Activated naive CD4-positive, alpha-beta T cell treated with anti-CD3 and anti-CD28 coated beads, Interleukin-2, amount 50 U/mL, for 72 hours (primary cell): ENCODE measurements at places on chromosomes 5 and 9.
A peak's percentile ranks its signal among the peaks of the same experiment; 100 is the strongest.

DNA sequence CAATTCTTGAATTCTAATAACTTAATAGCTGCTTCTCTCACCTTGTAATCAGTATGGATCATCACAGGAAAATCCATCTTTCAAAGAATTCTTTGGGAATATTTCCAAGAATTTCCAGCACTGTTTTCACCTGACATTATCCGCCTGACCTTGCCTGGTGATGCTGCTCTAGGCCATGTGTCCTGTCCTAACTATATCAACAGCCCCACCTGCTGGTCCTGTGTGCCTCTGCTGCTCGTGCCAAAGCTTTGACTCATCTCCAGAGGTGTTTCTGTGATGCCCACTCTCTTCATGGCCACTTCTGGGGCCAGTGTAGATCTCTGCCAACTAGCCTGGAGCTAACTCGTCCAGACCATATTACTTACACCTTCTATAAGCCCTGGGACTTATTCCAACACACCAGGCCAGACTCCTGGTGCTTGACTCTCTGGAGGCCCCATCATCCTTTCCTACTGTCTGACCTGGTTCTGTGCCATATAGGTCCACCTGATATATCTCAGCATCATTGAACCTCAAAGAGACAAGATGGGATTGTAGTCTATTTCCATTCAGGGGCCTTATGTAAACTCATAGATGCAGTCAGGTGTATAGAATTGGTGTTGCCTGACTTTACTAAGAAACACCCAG lies 67.5 kb upstream of the CKMT2 start:
- DNase-seq = peak; percentile 73

DNA sequence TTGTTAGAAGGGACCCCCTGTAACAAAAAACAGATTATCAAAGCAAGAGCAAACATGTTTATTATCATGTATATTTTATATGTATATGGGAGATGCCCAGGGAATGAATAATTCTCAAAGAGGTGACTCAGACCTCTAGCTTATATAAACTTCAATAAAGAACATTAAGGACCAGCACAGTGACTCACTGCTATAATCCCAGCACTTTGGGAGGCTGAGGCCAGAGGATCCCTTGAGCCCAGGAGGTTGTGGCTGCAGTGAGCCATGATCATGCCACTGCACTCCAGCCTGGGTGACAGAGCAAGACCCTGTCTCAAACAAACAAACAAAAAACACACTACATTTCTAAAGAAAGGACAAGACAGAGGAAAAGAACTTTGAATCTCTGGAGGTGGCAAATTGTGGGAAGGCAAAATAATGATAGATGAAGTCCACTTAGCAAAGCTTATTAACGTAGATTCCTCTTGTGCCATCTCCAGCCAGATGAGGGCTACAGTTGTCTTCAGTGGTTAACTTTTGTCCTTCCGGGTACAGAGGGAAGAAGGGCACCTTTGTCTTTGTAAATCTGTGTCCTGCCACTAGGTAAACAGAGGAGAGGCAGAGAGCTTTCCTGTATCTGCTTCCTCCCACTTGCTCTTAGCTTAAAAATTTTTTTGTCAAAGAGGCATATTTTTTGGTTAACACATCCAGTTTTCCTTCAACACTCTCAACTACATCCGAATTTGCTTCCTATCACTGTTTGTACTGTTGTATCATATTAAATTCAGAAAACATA lies 7.5 kb upstream of the RFK start:
- no peak for DNase-seq

DNA sequence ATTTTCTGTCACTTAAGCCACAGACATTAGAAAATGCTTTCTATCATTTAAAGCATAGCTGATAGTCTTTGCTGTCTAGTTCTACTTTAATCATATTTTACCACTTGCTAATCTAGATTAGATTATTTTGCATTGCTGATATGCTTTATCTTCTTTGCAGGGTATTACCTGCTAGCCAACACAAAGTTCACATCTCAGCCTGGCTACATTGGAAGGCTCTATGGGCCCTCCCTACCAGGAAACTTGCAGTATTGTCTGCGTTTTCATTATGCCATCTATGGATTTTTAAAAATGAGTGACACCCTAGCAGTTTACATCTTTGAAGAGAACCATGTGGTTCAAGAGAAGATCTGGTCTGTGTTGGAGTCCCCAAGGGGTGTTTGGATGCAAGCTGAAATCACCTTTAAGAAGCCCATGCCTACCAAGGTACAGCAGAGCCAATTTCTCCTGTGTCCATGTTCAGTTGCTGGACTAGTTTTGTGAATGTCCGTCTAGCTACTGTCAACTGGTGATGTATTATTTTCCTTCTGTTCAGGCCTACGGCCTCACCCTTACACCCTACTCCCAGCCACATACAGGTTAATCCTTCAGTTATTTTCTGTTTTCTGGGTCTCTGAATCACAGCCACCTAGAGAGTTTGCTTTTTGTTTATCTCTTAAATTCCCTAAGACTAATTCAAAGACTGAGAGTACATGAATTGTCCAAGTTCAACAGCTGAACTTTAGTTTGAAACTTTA lies 99.9 kb downstream of the MAMDC2 start:
- DNase-seq = no peak

DNA sequence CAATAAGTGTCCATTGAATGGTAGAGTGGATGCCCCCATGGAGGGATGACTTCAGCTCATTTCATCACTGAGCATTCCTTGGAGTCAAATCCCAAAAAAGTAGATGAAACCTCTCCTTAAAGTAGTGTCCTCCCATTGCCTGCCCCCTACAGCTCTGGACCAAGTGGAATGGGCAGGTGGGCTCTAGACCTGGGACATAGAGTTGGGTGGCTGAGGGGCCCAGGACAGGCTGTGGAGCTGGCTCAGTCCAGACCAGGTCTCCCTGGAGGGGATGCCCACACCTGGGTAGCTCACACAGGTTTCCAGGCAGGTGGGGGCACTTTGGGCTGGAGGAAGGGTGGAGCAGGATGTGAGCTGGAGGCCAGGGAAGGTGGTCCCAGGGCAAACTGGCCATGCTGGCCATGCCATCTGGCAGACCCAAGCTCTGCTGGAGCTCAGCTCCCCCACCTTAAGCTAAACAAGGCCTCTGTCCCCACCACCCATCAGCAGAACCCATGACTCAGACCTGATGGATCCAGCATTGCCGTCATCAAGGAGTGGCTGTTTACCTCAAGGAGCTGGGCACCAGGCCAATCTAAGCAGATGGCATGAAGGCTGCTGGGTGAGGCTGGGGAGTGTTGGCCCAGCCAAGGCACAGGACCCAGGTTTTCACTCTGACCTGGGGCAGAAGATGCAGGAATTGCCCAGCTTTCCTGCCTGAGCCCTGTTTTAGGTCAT lies 6.2 kb upstream of the SPINK4 start:
- DNase-seq = no peak

- no peak for DNase-seq
Observed at GRCh38 chr9:111994831-111995458, 98.3 kb downstream of the UGCG start.

DNA sequence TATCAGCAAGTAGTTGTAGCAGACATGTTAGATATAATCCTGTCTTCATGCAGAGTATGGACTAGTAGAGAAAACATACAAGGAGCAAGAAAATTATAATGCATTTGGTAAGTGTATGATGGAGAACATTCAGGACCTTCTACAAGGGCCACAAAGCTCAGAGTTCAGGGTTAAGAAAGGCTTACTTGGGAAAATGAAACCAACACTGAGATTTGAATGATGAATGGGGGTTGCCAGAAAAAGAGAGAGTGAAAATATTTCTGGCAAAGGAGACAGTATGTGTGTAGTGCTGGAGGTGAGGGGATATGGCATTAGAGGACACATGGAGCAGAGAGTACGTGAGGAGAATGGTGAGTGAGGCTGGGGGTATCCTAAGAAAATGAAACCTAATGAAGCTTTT lies 169.8 kb upstream of the STK32A start:
- no peak for DNase-seq

DNA sequence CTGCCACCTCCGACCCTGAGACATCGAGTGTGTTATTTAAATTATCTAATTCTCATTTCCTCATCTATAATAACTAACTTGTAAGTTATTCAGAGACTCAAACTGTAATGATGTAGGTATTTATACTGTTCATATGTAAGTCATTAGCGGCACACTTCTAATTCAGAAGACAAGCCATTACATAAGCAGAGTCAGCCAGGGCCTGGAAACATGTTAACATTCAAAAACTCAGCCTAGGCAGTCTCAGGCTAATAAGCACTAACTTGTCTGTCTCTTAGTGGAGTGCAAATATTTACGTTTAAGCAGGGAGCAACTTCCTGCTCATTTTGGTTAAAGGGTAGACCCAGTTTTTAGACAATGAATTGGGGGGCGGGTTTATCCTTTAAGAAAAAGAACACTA lies 598.4 kb downstream of the ACTL7B start:
- DNase-seq = no peak

GRCh38 chr9:128729302-128729701 lies 5.4 kb upstream of the ZDHHC12 start:
- DNase-seq = no peak

DNA sequence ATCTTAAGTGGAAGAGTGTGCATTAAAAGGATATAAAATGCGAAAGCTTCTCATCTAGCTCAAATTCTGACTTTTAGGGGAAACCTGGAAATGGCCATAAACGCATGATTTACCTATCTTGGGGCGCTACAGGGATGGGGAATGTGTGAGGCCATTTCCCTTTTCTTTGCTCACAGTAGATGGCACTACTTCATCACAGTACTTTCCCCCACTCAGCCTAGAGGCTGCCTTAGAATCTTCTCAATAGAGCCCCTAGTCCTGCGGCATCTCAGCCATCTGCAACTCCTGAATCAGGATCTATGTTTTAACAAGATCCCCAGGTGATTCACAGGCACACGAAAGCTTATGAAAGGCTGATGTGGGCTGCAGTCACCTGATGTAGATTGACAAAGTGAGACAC lies 110.8 kb downstream of the LHFPL2 start:
- no peak for DNase-seq

DNA sequence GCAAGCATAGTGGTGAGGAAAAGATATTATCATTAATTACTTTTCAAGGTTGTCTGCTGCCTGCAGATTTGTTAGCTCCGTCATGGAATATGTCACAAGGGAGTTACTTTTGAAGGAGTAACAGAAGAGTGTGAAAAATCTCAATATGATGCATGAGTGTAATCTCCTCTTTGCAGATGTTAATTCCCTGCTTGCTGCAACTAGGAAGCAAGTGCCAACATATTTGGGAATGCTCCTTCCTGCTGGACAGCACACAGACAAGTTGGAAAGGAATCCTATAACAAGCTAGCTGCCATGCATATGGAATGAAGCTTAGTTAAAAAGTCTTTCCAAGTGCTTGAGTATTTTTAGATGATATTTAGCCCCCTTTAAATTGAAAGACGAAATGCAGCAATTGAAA lies 2023.6 kb upstream of the CDH6 start:
- no peak for DNase-seq

- no peak for DNase-seq
Observed at GRCh38 chr9:14062586-14063221, 251.2 kb downstream of the NFIB start.

- DNase-seq = no peak
Observed at GRCh38 chr5:134204575-134204974, 21.3 kb downstream of the PPP2CA start.

DNA sequence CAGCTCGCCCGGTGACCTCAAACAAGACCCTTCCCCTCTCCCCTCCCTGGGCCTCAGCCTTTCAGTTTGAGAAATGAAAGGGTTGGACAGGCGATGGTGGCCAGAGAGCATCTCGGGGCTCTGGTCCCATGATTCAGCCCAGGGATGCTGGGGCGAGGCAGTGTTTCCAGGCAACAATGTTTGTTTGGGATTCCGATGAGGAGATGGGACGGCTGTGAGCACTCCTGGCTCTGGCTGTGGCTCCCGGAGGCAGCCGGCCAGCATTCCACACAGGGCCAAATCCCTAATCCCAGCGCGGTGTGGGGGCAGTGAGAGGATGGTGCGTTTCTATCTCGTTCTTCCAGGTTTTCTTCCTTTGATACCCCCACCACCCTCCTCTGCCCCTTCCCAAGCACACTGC lies 66.0 kb downstream of the HMCN2 start:
- no peak for DNase-seq

DNA sequence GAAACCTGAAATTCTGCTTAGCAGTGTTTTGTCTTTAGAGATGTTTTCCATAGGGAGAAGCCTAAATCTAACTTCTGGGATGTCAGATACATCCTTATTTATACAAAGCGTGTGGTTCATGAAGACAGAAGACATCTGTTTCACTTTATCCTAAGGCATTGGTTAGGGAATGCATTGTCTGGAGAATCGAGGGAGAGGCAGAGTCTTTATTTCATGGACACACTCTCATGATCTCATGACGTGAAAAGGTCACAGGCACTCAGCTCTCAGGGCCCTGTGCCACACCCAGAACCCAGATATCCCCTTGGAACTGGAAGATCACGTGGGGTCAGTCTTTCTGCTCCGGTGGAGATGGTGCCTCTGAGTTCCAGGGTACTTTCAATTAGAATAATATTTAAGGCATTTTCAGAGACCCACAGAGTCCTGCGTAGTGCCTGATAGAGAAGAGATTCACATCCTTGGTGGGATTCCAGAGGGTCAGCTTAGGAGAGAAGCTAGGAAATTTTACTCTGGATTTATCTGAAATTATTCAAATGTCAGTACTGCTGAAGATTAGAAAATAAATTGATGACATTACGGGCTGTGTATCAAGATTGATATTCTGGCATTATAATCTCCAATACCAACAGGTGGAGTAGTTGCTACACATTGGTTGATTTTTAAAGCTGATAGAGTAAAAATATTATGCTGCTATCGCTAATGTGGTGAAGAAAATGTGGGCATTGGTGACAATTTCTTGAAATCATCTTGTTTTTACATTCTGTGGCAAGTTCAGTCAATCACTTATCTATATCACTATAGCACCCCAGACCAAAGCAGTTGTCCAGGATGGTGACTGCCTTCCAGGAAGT lies 378.3 kb downstream of the MTRR start:
- no peak for DNase-seq

DNA sequence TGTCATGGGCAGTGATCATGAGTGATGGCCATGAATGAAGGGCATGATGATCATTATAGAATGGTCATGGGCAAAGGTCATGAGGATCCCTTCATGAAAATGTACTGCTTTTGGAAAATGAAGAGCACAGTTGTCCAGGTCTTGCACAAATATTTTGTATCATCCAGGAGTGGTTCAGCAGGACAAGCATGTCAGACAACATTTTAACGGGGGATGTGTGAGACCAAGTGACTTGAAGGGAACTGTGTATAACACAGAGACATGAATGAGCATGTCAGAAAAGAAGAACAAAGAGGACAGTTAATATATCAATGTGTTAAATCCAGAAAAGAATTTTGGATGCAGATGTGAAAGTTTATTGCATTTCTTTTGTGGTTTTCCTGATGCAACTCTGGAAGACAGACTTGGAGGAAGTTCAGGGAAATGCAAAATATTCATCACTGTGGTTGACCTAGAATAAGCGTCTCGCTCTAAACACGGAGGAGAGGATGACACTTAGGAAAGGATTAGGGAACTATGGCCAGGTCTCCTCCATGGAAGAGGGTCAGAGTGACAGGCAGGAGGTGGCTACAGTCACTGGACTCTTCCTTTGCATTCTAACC lies 116.1 kb upstream of the IRX4 start:
- DNase-seq = no peak

DNA sequence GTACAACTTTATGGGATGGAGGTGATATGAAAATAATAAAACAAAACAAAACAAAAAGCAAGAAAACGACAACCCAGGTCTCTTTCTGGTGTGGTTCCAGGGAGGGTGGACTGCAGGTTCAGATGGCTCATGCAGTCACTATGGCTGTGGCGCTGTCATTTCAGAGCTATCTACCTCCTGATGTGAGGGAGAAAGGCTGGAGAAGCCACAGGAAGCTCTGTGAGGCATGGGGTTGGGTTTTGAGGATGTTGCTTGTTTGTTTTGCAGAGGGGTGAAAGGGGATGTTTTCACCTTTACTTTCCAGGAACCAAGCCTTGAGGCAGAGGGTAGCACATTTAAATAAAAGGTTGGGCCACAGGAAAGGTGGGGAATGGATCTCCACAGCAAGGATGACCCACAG lies 18.7 kb downstream of the NIPAL4 start:
- no peak for DNase-seq
